ENCODE measurements at places on chromosomes 12 and 14.

DNA sequence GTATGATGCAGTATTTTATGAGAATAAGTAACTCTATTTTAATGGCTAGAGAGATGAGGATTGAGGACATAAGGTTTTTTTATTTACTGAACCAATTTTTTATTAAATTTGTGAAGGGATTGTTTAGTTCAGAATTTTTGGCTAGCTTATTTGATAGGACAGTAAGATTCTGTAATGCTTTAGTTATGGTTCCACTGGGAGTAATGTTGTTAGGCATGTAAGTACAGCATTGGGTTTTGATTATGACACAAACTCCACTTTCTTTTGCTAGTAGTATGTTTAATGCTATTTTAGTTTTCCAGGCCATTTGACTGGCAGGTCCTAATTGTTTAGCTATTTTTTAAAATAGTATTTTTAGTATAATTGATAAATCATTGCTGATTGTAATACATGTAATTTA, 33.8 kb upstream of the LRRC10 start:
- DNase-seq = no peak

DNA sequence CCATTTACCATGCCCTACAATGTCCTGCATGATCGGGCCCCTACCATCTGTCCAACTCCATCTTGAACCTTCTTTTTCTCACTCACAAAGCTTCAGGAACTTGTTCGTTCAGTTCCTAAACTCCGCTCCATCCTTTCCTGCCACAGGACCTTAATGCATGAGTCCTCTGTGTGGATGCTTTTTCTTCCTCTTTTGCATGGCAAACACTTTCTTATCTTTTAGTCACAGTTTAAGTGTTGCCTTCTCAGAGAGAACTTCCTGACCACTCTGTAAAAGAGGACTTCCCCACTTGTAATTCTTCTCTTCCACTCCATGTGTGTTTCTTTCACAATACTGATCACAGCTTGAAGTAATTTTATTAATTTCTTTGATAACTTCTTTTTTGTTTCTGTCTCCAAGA, 54.4 kb upstream of the ETV6 start:
- no peak for DNase-seq

DNA sequence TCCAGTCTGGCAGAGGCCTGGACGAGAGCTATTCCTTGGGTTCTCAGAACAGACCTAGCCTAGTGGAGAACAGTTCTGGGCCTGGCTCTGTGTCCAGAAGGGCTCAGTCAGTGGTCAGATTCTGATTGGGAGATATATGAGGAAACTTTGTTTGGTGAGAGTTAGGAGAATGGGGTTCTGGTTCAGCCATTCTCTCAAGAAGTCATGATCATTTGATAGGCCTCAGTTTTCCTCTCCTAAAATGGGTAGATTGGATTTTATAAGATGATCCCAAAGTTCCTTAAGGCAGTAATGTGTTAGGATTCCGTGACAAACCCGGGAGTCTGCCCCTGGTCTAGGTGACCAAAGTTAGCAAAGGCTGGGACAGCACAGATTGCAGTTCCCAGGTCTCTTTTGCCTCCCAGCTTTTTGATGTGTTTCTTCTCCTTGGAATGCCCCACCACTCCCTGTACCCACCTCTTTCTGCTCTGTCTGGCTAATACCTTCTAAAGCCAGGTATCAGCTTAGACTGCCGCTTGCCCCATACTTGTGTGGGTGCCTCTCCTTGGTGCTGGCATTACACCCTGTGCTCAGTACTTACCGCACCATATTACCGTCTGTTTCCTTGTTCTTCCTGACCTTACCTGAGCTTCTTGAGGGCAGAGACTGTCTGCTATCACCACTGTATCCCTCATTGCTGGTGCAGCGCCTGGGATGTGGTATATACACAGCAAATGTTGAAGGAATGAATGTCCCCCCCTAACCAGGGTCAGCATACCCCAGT, 25.5 kb downstream of the SUSD6 start:
- no peak for DNase-seq

DNA sequence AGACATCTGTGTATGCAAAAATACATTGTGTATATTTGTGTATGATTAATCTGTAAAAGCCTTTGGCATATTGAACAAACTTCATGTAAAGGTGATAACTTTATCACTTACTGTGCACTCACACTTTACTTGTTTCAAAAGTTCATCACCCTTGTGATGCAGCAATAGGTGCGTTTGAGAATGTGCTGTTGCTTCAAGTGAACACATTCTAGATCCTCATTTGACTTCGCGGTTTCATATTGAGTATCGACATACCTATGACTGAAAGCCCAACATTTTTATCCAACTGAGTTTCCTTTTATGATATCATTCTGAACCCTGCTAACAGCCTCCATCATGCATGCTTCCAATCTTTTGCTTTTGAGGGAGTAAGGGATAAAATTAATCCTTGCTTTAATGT, 1086.9 kb downstream of the TMEM121 start:
- no peak for DNase-seq

GRCh38 chr12:905261-906031, 44.0 kb downstream of the RAD52 start:
- no peak for DNase-seq

GRCh38 chr12:80443974-80444666, at the start of gene PTPRQ:
Gene PTPRQ (plus strand): TSS chr12:80444235. CDS start chr12:80444346, 111 bp downstream.
- DNase-seq = no peak

DNA sequence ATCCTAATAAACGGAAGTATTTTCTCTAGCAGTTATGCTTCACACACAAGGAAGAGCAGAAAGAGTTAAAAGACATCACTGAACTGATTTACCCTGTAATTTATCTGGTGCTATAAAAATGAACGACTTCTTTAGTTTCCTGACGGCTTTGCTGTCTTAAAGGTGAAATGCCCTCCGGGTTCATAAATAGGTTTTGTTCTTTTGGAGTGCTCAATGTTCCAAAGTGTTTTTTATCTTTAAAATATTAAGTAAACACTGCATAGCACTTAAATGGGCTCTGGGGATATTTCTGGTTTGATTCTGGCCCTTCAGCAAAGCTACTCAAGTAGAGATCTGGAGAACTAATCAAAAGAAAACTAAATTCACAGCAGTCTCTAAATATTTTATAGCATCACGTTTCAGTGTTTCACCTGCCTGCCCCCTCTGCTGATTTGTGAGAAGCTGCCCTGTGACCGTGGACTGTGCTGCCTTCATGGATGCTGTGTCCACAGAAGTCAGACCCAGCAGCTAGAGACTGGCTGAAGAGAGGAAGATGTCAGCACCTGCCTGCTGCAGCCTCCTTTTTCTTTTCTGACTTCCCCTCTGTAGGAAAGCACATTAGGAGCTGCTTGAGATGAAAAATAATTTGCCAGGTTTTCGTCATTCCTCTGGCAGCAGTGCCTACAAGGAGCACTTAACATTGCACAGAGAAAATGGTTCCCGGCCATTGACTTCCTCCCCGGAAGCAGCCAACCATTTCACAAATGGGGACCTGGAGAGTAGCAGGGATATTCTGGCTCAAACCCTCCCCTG, 205.1 kb upstream of the FSCB start:
- DNase-seq = no peak

DNA sequence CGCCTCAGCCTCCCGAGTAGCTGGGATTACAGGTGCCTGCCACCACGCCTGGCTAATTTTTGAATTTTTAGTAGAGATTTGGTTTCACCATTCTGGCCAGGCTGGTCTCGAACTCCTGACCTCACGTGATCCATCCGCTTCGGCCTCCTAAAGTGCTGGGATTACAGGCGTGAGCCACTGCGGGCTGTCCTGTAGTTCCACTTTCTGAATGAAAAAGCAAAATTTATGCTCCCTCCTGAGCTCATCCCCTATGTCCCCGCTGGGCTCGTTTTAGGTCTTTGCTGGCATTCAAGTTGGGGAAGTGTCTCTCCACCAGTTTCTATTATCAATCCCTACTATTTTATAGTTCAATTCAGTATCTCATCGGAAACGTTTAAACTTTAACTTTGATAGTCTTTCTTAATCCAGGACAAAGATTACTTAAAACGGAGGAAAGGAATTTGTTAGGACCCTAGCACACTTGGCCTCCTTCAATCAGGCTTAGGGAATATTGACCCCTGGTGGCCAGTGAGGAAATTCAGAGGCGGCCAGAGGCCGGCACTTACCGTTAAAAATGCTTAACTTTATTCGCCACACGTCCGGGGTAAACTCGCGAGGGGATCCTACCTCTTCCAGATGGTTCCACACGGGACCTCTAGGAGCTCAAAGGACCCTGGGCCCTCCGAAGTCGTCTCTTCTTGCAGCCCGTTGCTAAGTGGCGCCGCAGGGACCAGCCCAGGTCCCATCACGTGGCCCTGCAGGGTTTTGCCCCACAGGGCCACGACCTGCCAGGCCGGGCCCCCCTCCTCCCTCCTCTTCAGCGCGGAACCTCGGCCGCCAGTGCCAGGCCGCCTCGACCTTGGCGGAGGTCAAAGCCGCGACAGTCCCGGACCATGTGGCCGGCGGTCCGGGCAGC, 11.4 kb upstream of the DNAL1 start:
- DNase-seq = peak; percentile 32

DNA sequence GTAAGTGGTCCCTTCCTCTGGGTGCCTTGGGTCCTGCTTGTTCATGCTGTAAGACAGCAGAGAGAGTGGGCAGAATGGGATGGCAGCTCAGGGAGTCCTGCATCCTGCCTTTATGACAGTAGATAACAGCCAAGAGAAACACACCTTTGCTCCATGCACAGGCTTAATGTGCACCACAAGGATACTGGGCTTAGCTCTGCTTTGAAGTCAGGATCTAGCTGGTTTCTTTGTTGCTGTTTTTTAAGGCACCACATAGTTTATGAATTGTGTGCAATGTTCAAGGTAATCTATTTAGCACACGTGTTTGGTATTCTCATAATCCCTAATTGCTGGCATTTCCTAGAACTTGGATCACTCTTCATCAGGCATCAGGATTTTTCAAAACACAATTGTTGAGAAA, 239.5 kb upstream of the DCN start:
- no peak for DNase-seq

- DNase-seq = peak; percentile 66
These were observed 3.6 kb downstream of the CFAP73 start for GRCh38 chr12:113152835-113153814.

- DNase-seq = no peak
These were observed 137.0 kb upstream of the MDM1 start for GRCh38 chr12:68469113-68469512.

DNA sequence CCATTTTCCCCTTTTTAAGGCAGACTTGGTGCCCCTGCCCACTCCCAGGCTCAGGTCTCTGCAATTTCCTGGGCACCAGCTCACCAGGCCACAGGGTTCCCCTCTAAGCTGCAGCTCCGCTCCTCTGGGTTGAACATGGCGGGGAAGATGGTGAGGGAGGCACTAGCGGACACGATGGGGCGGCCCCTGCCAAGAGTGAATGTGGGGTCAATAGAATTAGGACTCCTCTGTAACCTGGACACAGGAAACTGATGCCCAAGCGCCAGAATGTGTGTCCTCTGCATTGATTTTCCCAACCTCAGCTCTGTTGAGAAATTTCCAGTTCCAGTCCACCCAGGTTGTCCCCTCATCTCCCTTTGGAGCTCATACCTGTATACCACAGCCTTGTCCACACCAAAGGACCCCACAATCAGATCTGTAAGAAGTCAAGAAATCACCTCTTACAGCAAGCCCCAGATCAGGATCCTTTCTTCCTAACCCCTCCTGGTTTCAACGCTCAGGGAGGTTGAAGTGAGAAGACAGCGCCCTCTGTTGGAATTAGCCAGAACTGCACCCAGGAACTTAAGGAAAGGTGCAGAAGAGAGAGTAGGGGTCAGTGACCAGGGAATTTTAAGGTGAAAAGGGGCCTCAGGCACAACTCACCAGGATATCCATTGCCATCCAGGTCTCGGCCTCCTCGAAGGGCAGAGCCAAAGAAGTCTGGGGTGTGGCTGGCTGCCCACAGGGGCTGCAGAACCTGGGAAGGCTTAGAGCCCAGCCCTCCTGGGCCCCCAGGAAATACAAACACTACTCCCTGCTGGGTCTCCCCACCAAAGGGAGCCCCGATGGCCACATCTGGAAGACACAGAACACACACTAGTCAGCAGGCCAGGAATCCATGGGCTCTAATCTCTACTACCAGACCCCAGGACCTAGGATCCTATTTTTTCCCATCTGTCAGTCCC, 14.7 kb downstream of the ITGA5 start:
- DNase-seq = no peak

GRCh38 chr12:12470751-12471306, 91.8 kb downstream of the DUSP16 start:
- DNase-seq = no peak

- peak; percentile 73 for DNase-seq
These were observed 30.9 kb upstream of the SELPLG start for GRCh38 chr12:108664338-108665258.

GRCh38 chr14:82757776-82758175, 1224.1 kb upstream of the SEL1L start:
- no peak for DNase-seq

DNA sequence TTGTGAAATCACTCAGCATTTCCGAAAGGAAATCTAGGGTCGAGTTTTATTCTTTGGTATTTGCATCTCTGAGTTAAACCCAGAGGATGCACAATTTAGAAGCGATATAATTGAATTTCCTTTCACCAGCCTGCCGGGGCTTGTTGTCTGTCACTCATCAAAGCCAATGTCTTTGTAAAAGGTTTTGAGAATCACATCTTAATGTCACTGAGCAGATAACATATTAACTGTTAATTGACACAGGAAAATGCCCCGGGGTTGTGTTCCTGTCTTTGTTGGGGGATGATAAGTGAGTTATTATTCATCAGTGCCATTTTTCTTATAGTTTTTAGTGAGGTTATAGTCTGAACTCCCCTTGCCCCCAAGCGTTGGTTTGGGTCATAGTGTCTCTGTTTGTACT, 73.4 kb downstream of the DUSP6 start:
- DNase-seq = no peak

DNA sequence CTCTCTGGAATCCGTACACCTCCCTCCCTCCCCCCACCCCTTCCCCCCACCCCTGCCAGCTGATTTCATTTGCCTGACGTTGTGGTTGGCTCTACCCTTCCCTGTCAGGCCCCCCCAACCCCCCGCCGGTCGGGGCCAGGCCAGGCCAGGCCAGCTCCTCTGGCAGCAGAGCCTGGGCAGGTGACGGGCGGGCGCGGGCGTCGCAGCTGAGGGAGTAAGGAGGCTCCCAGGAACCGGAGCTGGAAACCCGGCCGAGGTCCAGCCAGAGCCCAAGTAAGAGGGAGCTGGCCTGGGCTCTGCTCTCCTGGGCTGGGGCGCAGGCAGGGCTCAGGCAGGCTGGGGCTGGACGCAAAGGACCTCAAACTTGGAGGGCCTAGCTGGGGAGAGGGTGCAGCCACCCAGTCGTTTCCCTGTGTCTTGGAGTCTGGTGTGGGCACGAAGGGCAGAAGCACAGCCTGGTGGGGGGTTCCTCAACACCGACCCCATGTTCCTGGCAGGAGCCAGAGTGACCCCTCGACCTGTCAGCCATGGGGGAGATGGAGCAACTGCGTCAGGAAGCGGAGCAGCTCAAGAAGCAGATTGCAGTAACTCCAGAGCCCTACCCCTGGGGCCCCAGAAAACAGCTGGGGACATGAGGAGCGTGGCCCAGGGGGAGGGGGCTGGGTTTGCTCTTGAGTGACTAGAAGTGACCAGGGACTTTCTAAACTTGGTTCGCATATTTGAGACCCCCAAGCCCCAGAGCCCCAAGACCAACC, at the start of gene GNB3:
TSS of gene GNB3 (plus strand) at position 165 of the 755 bp plus-strand sequence. CDS start at position 528, 363 bp downstream.
- DNase-seq = no peak

DNA sequence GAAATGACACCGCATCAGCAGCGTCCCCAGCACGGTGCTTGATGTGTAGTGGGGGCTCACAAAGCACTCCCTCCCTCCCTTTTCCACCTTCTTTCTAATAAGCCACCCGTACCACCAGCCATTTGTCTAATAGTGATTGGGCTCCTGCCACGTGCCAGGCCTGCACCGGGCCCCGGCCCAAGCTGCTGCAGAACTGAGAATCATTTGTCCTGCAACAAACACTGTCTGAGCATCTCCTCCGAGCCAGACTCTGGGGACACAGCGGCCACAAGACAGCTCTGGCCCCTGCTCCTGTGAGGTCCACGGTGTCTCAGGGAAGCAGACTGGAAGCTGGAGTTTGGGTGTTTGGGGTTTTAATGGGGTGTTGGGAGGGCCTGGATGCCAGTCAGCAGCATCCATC, 43.9 kb downstream of the MVK start:
- DNase-seq = no peak
